Transverse colon (tissue), 4 donors: ENCODE measurements at places on chromosomes 2 and 18. TPM values are rescaled to one million over a fixed set of nuclear protein-coding genes. Genes with fewer than 3 reads are reported as not detected.

DNA sequence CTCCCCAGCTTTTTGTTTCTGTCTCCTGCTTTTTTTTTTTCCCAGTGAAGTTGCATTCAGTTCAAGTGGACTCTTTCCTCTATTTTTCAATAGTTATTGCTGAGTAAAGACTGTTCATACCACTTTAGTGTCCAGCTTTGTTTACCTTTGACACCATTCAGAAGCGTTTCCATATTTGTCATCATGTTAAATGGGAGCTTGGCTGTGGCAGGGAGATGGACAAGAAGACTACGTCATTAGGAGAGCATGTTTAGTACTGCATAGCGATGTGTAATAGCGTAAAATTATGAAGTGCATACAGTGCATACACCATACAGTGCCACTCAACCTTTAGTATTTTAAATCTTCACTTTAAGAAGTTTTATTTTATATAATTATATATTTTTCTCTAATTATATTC is 655.9 kb downstream of the DCC start:
- no peaks in the 10 kb centered on the region for H3K27me3 ChIP-seq
- no peaks in the 10 kb centered on the region for H3K36me3 ChIP-seq
- H3K4me3 ChIP-seq, result no peak overlapping the region
- no peak overlapping the region for H3K27ac ChIP-seq
- no peak for DNase-seq

- H3K4me3 ChIP-seq, result no peak overlapping the region
- DNase-seq, result no peak
- H3K27ac ChIP-seq, result no peak overlapping the region
- no peaks in the 10 kb centered on the region for H3K36me3 ChIP-seq
- H3K4me1 ChIP-seq, result peaks cover 52% of the 10 kb centered on the region
These were observed 37.0 kb downstream of the LIMS1 start for GRCh38 chr2:108571286-108571685.

The GNLY gene
- not detected for total RNA-seq

The ZSWIM2 gene
- not detected for total RNA-seq

- no peaks in the 10 kb centered on the region for H3K36me3 ChIP-seq
- no peaks in the 10 kb centered on the region for H3K27me3 ChIP-seq
- H3K27ac ChIP-seq, result peak overlapping the region; percentile 39
These were observed 499.3 kb downstream of the PID1 start for GRCh38 chr2:228771774-228772173.

DNA sequence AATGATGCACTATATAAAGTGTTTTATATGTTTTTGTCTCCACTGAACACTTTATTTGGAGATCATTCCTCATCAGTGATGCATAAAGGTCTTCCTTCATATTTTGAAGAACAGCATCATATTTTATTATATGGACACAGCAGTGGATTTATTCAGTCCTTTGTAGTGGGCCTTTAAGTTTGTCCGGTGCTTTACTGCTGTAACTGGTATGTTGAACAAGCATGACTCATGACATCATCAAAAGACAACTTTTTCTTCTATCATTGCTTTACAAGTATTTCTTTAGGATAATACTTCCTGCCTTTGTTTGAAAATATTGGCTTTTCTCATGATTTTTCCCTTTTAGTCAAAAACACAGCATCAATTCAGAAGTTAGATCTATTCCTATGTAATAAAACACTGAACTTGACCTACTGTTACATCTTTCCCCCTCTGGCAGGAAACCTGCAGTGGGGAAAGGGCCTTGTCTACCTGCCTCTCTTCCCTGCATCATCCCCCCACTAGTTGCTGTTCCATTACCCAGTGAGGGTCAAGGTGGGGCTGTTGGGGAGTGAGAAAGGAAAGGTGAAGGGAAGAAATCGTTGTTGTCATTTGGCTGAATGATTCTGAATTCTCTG is 241.2 kb downstream of the CYP26B1 start:
- H3K27ac ChIP-seq, result no peak overlapping the region
- H3K4me3 ChIP-seq, result no peak overlapping the region
- H3K36me3 ChIP-seq, result no peaks in the 10 kb centered on the region
- H3K4me1 ChIP-seq, result no peaks in the 10 kb centered on the region

The RAPH1 gene
- total RNA-seq, result 44.9 TPM

DNA sequence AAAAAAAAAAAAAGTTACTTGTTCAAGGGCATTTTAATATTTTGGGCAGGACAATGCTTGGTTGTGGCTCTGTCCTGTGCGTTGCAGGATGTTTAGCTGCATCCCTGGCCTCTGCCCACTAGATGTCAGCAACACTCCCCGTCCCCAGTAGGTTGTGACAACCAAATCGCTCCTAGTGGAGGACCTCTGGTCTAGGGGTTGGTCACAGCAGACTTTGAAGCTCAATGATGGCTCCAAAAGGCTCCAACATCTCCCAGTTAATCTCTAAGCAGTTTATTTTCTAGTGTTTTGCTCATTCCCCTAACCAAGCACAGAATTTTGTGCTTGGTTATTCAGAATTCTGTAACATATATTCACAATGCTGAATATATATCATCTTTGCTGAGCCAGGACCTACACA is 67.0 kb downstream of the CHRNA1 start:
- H3K4me3 ChIP-seq, result no peak overlapping the region
- no peaks in the 10 kb centered on the region for H3K36me3 ChIP-seq
- no peaks in the 10 kb centered on the region for H3K4me1 ChIP-seq

- no peaks in the 10 kb centered on the region for H3K36me3 ChIP-seq
- no peak overlapping the region for H3K4me3 ChIP-seq
- DNase-seq, result no peak
- H3K27ac ChIP-seq, result no peak overlapping the region
These were observed 601.0 kb upstream of the GCFC2 start for GRCh38 chr2:76311728-76312127.

DNA sequence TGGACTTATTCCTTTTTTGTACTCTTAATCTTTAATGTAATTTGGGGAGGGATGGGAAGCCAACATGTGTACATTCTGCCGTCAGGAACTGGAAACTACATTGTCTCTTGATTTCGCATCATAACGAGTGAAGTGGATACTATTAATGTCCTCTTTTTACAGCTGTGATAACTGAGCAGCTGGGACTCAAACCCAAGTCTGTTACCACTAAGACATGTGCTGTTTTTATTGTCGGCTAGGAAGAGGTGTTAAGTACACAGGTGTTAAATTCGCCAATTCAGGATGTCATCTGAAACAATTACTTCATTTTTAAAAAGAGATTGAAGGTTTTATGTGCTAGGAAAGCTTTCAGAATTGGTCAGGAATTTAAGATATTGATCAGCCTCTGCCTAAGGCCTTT is 6.9 kb downstream of the GMCL1 start:
- no peak overlapping the region for H3K4me3 ChIP-seq
- no peak for DNase-seq
- H3K27me3 ChIP-seq, result no peaks in the 10 kb centered on the region
- peaks cover 4% of the 10 kb centered on the region for H3K4me1 ChIP-seq
